ENCODE measurements at places on chromosomes 7 and 10.

- no peak for DNase-seq
Observed at GRCh38 chr10:34183016-34183796, 631.9 kb downstream of the PARD3 start.

GRCh38 chr7:144497282-144497681 is 93.8 kb upstream of the NOBOX start:
- no peak for DNase-seq

- no peak for DNase-seq
Observed at GRCh38 chr10:76197293-76197692, 765.9 kb downstream of the LRMDA start.

- no peak for DNase-seq
Observed at GRCh38 chr10:34001087-34001580, 666.7 kb upstream of the NRP1 start.

All from stimulated activated CD4-positive, alpha-beta T cell treated with anti-CD3 and anti-CD28 coated beads, Interleukin-1b, Interleukin-23, amount 100 ng/mL, for 48 hours (primary cell).